ENCODE measurements at places on chromosomes 16 and 17.

DNA sequence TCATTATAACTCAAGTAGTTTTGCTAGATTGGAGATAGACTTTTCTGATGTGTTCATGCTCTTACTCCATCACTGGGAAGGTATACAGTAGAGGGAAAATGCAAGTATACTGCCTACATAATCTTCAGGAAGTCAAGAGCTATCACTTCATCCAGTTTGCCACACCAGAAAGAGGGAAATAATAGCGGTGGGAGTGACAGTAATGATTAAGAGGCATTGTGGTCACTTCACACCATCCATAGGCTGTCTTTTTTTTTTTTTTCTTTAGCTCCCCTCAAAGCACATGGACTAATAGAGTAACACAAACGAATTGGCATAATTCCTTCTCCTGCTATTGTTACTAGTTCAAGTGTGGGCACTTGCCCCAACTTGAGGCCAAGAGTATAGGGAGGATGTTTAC lies 28.4 kb upstream of the HLF start:
- DNase-seq = no peak

- DNase-seq = no peak
Measured at GRCh38 chr17:32569171-32570080, 82.6 kb downstream of the CDK5R1 start.

DNA sequence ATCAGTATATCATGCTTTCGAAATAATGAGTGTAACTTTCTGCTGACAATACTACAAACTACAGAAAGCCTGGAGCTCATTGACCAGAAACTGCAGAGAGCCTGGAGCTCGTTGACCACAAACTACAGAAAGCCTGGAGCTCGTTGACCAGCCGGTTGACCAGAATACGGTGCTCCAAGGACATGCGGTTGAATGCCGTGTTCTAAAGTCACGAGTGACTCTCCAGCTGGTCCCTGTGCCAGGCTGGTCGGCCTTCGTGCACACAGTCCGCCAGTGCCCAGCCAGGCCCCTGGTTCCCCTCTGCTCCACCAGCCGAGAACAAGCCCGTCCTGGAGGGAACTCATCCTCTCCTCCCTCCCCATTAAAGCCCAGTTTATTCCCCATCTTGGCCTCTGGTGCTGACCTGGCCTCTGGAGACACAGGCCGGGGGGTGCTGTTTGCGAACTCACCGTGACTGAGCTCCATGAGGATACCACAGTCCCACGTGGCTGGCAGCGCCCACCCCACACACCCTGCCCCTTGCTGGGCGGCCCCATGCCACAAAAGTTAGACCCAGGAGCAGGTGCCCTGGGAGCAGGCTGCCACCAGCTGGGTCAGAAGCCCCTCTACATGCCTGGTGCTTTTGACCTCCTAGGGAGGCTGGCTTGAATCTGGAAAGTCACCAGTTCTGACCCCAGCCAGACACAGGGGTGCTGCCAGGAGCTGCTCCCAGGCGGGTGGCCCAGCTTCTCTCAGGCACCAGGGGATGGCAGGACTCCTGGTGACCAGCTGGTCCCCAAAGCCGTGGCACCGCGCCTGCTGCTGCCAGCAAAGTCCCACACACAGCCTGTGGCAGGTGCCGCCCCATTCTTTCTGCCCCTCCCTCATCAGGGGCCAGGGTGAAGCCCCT lies 15.5 kb upstream of the CDH15 start:
- no peak for DNase-seq

DNA sequence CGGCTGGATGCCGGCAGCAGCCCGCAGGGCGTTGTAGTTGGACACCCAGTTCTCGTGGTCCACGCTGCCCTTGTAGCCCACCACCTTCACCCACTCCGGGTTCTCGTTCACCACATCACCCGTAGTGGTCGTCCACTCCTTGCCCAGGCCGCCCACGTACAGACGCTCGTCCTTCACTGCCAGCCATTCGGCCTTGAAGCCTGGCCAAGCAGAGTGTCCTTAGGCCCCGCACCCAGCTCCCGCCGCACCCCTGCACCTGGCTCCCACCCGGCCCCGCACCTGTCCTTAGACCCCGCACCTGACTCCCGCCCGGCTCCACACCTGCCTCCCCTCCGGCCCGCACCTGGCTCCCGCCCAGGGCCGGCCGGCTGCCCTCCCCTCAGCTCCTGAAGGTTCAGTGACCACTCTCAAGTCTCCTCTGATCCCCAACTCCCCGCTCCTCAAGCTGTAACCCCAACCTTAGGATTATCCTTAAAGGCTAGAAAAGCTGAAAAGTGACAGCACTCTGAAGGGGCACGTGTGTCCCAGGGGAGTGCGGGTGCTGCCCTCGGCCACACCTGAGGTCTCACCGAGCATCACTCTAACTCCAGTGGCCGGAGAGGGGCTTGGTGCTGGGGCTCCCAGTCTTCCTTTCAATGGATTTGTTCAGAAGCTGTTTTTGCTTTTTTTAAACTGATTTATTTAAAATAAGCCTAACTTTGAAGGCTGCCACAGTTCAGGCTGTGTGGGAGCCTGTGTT lies 14.4 kb downstream of the CANT1 start:
- DNase-seq = no peak

GRCh38 chr17:78227455-78227916 lies 3.9 kb upstream of the TMEM235 start:
- DNase-seq = no peak

DNA sequence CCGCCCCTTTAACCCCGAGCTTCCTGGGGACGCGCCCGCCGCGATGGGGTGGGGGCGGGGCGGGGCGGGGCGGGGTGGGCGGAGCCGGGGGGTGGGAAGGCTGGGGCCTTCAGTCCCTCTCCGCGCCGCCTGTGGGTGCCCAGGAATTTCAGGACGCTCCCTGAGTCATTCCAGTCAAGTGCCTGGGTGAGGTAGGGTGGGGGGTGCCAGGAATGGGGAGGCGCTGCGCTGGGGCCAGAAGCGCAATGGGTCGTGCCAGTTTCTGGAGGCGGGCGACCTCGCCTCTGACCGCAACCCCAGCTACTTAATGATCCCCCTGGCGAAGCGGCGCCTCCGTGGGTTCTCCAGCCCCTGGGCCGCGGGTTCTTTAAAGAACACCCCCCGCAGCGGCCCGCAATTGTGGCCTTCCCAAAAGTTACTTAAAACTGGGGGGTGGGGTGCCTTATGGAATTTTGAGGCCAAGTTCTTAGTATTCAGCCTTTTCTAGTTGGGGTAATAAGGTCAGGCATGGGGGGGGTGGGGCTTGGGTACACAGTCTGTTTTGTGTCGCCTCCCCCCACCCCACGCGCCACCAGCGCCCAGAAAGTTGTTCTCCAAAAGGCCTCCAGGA lies 826 bp upstream of the GSE1 start:
- DNase-seq = peak; percentile 30

- DNase-seq = no peak
Measured at GRCh38 chr17:16013943-16014407, 14.4 kb downstream of the TTC19 start.

GRCh38 chr17:60864708-60865005 lies 187.0 kb downstream of the BCAS3 start:
- no peak for DNase-seq

DNA sequence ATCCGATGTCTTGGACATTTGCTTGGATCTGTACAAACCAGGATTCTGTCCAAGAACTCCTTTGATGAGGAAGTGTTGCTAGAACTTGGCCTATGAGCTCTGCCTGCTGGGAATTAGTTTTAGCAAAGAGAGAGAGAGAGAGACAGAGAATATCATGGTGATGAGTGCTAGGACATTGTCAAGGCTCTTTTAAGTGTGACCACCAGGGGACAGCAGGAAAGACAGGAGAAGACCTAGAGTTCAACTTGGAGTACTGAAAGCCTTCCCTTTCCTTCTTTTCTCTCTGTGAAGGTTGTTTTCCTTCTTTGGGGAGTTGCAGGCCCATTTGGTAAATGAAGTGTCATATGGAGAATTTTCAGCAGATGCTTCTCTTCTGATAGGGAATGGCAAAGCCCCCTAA lies 389.2 kb upstream of the HSBP1 start:
- DNase-seq = no peak

- peak; percentile 24 for DNase-seq
Measured at GRCh38 chr17:1360975-1361374, 39.0 kb downstream of the YWHAE start.

DNA sequence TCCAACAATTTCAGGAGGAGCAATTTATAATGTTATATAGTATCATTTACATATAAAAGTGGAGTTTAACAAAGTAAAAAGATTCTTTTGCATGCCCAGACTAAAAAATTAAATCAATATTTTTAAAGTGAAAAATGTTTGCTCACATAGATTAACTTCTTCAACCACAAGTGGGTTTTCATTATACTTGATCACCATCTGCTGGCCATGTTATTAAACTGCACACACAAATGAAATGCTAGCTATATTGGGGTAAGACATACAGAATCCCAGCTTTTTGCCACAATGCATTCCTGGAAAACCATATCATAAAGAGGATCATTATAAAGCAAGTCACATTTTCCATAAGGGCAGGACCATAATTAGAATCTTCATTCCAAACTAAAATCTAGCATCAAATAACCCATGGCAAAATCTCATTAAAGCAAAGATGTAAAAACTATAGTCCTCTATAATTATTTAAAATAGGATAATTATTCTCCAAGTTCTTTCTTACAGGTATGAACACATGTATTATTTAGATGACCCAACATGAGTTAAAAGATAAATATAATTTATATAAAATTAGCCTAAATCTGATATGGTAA lies 26.3 kb downstream of the CEP112 start:
- DNase-seq = peak; percentile 43

GRCh38 chr17:76384987-76385891 lies 830 bp downstream of the SPHK1 start:
- no peak for DNase-seq

DNA sequence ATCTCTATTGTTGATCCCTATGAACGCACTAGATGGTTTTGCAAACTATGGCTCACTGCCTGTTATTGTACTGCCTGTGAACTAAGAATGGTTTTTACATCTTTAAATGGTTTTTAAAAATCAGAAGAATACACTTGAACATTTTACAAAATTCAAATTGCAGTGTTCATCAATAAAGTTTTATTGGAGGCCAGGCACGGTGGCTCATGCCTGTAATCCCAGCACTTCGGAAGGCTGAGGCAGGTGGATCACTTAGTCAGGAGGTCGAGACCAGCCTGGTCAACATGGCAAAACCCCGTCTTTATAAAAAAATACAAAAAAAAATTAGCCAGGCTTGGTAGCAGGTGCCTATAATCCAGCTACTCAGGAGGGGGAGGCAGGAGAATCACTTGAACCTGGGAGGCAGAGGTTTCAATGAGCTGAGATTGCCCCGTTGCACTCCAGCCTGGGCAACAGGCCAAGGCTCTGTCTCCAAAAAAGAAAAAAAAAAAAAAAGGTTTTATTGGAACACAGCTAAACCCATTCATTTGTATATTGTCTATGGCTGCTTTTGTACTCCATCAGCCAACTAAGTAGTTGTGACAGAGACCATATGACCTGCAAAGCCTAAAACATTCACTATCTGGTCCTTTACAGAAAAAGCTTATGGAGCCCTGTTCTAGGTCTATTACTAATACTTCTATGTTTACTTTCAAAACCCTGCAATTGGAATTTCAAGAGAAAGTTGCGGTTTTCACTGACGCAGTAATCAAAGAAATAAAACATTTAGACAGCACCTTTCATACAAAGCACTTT lies 18.9 kb downstream of the IKZF3 start:
- DNase-seq = no peak

- DNase-seq = no peak
Measured at GRCh38 chr16:57194512-57194911, 8.4 kb downstream of the RSPRY1 start.

- DNase-seq = no peak
Measured at GRCh38 chr17:50100921-50101345, 5.8 kb downstream of the PDK2 start.

DNA sequence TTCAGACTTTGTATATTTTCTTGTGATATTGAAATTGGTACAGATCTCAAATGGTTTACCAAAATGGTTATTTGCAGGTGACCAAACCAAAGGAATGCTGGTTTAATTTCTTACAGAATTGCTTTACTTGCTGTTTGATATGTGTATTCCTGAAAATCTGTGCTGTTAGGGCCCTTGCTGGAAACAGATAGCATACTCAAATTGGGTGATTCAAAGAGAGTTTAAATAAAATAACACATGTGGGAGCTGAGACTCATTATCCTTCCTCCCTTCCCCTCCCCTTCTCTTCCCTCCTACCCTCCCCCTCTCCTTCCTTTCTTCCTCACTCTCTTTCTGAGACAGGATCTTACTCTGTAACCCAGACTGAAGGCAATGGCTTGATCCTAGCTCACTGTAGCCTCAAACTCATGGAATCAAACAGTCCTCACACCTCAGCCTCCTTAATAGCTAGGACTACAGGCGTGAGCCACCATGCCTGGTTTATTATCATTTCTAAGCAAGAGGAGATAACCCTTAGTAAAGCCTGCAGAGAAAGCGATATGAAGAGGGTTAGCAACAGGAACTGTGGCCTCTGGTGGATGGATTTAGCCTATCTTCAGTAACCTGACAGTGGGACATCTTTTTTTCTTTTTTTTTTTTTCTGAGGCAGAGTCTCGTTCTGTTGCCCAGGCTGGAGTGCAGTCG lies 141.9 kb downstream of the BCAS3 start:
- no peak for DNase-seq

GRCh38 chr17:58351182-58351581 lies 819 bp downstream of the SUPT4H1 start:
- no peak for DNase-seq

DNA sequence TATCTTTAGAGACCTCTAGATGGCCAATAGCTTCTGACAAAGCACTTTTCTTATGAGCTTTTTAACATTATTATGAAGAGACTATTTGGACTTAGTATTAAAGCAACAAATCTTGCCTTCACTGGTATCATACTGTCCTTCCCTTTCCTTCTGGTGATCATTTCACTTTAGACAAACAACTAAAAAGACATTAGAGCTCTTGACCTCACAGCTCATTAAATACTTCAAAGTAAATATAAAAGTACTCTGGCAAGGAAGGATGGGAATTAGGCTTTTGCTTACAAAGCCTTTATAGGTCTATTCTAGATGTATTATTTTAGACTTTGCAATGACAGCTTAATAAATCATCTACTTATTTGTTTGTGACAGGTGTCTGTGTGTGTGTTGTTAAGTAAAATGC lies 11.1 kb downstream of the STXBP4 start:
- DNase-seq = no peak

GRCh38 chr16:34050787-34051320 lies 591.4 kb downstream of the TP53TG3F start:
- no peak for DNase-seq

GRCh38 chr17:73657473-73658116 lies 13.3 kb upstream of the SDK2 start:
- DNase-seq = no peak

- DNase-seq = no peak
Measured at GRCh38 chr16:88069397-88070168, 118.3 kb downstream of the BANP start.

GRCh38 chr16:69349536-69349935 lies 2.0 kb downstream of the TMED6 start:
- no peak for DNase-seq

DNA sequence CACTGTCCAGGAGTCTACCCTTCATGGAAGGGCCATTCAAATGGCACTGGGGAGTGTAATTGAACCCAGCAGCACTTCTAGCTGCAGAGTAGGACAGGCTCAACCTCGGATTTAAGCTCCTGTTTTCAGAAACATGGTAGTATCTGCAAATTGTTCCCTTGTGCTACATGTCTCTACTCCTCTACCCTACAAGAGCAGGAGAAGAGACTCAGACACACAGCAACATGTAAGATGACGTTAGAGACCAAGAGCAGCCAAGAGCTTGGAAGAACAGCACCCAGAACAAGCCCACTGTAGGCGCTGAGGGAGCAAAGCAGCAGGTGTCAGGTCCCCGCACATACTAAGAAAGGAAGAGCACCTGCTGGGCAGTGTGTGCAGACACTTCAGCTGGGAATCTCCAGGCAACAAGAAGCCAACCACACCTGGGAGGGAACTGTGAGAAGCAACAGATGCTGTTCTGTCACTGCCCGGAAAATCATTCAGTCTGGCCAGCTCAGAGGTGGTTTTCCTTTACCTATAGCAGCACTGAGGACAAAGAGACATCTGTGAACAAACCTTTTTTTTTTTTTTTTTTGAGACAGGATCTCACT lies 35.6 kb upstream of the MNT start:
- no peak for DNase-seq

All from central memory CD4-positive, alpha-beta T cell (primary cell).